ENCODE measurements at places on chromosomes 12 and 14. TPM values are rescaled to one million over a fixed set of nuclear protein-coding genes. Genes with fewer than 3 reads are reported as not detected.

ERP29 gene
- total RNA-seq: 116 TPM

ETFBKMT gene
- total RNA-seq: 2.4 TPM

SYCP3 gene
- total RNA-seq: 0.25 TPM

RPGRIP1 gene
- total RNA-seq: not detected

LMNTD1 gene
- total RNA-seq: not detected

RASSF9 gene
- 2.3 TPM for total RNA-seq

MYO1A gene
- not detected for total RNA-seq

DNA sequence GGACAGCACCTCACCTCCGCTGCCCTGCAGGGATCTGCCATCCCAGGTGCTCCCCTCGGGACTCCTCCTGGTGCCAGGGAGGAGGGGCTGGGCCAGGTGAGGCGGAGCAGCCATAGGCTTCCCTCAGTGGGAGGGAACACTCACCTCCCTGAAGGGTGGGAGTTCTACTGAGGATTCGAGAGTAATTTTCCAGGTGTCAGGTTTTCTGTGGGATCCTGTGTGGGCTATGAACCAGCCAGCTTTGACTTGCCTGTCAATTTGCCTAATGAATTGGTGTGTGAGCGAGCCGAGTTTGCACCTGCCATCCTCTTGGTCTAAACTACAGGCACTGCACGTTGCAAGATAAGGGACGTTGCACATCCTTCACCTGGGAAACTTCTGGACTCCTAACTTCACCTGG lies 50.3 kb downstream of the NOC4L start:
- peaks cover 8% of the 10 kb centered on the region for H3K4me1 ChIP-seq
- no peaks in the 10 kb centered on the region for H3K36me3 ChIP-seq
- H3K4me3 ChIP-seq: no peak overlapping the region
- H3K27ac ChIP-seq: no peak overlapping the region

DNA sequence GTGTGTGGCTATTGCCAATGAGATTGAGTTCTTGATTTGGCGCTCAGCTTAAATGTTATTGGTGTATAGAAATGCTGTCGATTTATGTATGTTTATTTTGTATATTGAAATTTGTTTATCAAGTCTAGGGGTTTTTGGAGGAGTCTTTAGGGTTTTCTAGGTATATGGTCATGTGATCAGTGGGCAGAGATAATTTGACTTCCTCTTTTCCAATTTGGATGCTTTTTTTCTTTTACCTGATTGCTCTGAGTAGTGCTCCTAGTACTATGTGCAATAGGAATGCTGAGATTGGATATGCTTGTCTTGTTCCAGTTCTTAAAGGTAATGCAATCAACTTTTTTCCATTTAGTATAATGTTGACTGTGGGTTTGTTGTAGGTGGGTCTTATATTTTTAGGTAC lies 99.8 kb upstream of the PMCH start:
- no peak for DNase-seq
- H3K36me3 ChIP-seq: no peaks in the 10 kb centered on the region
- H3K4me3 ChIP-seq: no peak overlapping the region
- no peaks in the 10 kb centered on the region for H3K27me3 ChIP-seq
- no peak overlapping the region for H3K27ac ChIP-seq
- H3K4me1 ChIP-seq: no peaks in the 10 kb centered on the region

DNA sequence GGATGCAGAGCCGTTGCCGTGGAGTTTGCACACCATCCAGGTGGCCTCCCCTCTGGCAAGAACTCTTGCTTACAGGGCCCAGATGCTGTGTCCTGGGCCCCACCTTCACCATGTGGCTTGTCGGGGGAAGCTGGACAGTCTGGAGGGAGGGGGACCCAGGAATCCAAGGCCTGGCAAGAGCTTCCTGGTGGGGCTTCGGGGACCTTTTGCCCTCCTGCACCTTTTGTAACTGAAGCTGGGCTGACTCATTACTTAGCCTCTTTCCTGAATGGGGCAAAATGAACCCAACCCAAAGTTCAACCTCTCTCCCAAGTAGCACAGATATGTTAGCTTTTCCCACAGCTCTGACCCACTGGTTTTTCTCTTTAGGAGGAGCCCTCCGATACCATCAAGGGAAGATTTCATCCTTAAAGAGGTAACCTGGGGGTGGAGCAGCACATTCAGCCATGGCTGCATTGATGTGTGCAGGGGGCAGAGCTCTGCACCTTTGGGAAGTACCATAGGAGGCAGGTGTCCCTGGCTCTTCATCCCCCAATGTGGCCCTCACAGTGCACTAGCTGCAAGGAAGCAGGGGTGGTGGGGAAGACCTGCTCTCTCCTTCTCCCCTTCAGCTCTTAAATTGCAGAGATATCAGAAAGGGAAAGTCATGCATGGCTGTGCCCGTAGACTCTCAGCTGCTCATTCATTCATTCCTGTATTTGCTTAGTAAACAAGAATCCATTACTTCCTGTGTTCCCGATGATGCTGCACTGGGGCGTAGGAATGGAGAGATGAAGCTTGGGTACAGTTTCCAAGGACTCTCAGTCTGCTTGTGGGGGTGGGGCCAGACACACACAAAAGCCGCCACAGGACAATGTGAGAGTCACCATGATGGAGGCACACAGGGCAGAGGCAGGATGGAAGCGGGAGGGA lies 13.0 kb downstream of the MVK start:
- no peak overlapping the region for H3K4me3 ChIP-seq
- H3K27me3 ChIP-seq: no peaks in the 10 kb centered on the region
- H3K27ac ChIP-seq: no peak overlapping the region
- no peak for DNase-seq
- no peaks in the 10 kb centered on the region for H3K4me1 ChIP-seq

GRCh38 chr14:81471062-81471461 lies 62.6 kb downstream of the SEL1L start:
- H3K4me3 ChIP-seq: no peak overlapping the region
- no peak for DNase-seq
- H3K4me1 ChIP-seq: no peaks in the 10 kb centered on the region
- no peak overlapping the region for H3K27ac ChIP-seq
- H3K36me3 ChIP-seq: peaks cover 3% of the 10 kb centered on the region

GRCh38 chr12:7180685-7181084 lies 8.8 kb upstream of the PEX5 start:
- H3K27me3 ChIP-seq: peaks cover 10% of the 10 kb centered on the region
- H3K4me1 ChIP-seq: no peaks in the 10 kb centered on the region
- H3K4me3 ChIP-seq: no peak overlapping the region
- H3K36me3 ChIP-seq: no peaks in the 10 kb centered on the region
- DNase-seq: no peak
- H3K27ac ChIP-seq: no peak overlapping the region

- H3K27ac ChIP-seq: no peak overlapping the region
- DNase-seq: no peak
- H3K36me3 ChIP-seq: no peaks in the 10 kb centered on the region
- H3K4me1 ChIP-seq: no peaks in the 10 kb centered on the region
Measured at GRCh38 chr12:45879363-45879895, 110.9 kb downstream of the SCAF11 start.

- no peak overlapping the region for H3K27ac ChIP-seq
- H3K4me1 ChIP-seq: no peaks in the 10 kb centered on the region
- no peaks in the 10 kb centered on the region for H3K27me3 ChIP-seq
- no peaks in the 10 kb centered on the region for H3K36me3 ChIP-seq
Measured at GRCh38 chr12:46752396-46752795, 73.4 kb downstream of the SLC38A4 start.

DNA sequence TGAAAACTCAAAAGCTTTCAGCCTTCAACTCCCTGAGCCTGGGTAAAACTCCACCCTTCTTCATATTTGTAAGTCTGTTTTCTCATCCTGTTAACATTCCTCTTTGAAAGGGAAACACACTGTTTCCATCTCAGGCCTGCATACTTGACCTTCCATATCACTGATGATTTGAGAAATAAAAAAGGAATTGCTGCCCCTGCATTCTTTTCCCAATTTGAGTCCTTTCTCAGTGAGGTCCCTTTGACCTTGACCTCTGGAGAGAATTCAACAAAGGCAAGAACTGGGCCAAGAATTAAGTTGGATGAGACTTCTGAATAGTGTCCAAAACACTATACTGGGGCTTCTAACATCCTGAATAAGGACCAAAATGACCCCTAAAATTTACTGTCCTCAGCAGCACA lies 108.0 kb downstream of the AEBP2 start:
- no peaks in the 10 kb centered on the region for H3K27me3 ChIP-seq
- DNase-seq: peak; percentile 85
- H3K4me1 ChIP-seq: peaks cover 23% of the 10 kb centered on the region
- no peak overlapping the region for H3K4me3 ChIP-seq
- H3K27ac ChIP-seq: peak overlapping the region; percentile 84

GRCh38 chr12:126704609-126705008 lies 1562.4 kb upstream of the TMEM132C start:
- H3K4me1 ChIP-seq: no peaks in the 10 kb centered on the region
- no peak for DNase-seq
- no peak overlapping the region for H3K27ac ChIP-seq
- no peaks in the 10 kb centered on the region for H3K27me3 ChIP-seq
- no peaks in the 10 kb centered on the region for H3K36me3 ChIP-seq
- no peak overlapping the region for H3K4me3 ChIP-seq

DNA sequence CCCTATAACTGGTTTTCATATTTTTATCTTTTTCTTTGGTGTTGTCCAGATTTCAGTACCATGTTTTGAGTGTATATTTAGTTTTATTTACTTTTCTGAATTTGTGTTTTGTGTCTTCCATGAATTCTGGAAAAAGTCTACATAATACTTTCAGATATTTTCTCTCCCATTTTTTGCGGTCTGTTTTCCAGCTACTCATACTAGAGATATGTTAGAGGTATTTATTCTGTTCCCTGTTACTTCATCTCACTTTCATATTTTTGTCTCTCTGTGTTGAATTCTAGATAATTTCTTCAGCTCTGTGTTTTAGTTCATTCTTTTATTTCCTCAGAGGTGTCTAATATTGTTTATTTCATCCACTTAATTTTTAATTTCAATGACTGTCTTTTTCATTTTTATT lies 74.2 kb downstream of the IFT81 start:
- no peaks in the 10 kb centered on the region for H3K36me3 ChIP-seq
- no peak for DNase-seq
- no peaks in the 10 kb centered on the region for H3K27me3 ChIP-seq
- no peak overlapping the region for H3K4me3 ChIP-seq
- peaks cover 25% of the 10 kb centered on the region for H3K4me1 ChIP-seq
- H3K27ac ChIP-seq: peak overlapping the region; percentile 89

- no peaks in the 10 kb centered on the region for H3K27me3 ChIP-seq
- H3K4me3 ChIP-seq: no peak overlapping the region
- no peak overlapping the region for H3K27ac ChIP-seq
- no peak for DNase-seq
- H3K36me3 ChIP-seq: no peaks in the 10 kb centered on the region
Measured at GRCh38 chr12:19419086-19419485, 20.2 kb upstream of the AEBP2 start.

DNA sequence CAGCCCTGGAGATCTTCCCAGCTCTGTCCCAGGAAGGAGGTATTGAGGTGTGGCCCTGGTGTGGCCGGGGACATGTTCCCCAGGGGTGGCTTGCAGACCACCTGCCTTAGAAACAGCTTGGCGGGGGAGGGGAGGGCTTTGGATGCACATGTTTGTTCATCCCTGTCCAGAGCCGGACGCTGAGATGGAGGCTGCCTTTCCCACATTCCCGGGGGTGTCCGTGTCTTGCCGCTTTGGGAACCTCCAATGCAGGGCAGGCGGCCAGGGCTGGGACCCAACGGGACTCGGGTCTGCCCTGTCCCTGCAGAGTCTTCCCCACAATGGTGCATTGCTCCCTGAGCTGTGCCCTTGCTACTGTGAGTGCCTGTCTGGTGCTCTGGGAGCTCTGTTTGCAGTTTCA lies 319.5 kb upstream of the SFSWAP start:
- no peaks in the 10 kb centered on the region for H3K27me3 ChIP-seq
- no peaks in the 10 kb centered on the region for H3K4me1 ChIP-seq
- H3K36me3 ChIP-seq: no peaks in the 10 kb centered on the region
- H3K27ac ChIP-seq: no peak overlapping the region
- no peak overlapping the region for H3K4me3 ChIP-seq
- no peak for DNase-seq

DNA sequence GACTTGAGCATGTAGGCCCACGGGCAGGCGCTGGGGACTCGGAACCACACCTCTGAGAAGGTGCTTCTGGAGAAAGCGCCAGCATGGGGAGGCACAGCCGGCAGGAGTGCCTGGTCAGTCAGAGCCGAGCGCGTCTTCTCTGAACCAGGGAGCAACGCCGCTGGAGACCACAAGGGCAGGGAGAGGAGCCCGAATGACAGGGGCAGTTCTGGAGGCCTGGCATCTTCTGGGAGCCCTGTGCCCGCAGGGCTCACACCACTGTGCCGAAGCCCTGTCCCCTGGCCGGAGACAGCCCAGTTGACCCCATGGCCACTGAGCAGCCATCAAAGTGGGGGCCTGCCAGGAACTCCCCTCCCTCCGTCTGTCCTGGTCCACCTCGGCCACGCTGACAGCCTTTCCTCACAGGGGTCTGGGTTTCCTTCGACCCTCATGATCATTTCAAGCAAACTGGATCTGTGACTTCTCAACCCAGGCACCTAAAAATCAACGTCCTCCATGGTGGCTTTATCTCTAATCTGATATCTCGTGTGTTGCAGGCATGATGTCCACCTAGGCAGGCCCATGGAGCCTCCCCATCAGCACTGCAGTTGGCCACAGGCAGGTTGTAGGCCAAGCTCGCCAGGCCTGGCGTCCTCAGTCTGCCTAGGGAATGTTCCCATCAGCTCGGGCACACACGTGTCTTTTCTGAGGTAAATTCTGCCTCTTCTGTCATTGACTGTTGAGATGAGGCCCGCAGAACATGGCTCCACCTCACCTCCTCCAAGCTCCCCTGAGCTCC lies 299.3 kb upstream of the RTL1 start:
- H3K27me3 ChIP-seq: no peaks in the 10 kb centered on the region
- H3K36me3 ChIP-seq: no peaks in the 10 kb centered on the region
- DNase-seq: no peak
- H3K4me1 ChIP-seq: no peaks in the 10 kb centered on the region
- H3K4me3 ChIP-seq: no peak overlapping the region

DNA sequence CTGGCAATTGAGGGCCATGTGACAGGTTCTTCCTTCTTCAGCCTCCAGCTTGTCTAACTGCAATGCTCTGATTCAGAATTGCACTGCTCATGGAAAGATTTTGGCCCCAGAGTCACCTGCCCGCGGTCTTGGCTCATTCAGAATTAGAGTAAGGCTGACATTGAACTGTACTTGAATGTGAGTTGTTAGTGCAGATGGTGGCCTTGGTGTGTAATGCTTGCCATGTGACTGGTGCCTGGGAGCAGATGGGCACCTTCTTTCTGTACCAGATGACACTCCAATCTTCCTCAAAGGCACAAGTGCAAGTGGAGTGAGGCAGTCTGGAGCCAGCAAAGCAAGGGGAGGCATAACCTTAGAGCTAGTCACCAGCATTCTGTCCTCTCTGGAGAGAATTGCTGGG lies 36.5 kb upstream of the ANO4 start:
- no peaks in the 10 kb centered on the region for H3K27me3 ChIP-seq
- DNase-seq: no peak
- no peak overlapping the region for H3K27ac ChIP-seq

All from endothelial cell of umbilical vein (primary cell).